Stimulated activated CD4-positive, alpha-beta T cell treated with anti-CD3 and anti-CD28 coated beads, Interleukin-1b, Interleukin-23, amount 100 ng/mL, for 24 hours (primary cell): ENCODE measurements at places on chromosomes 7 and 10.

- DNase-seq = no peak
These were observed 184.4 kb downstream of the GRID1 start for GRCh38 chr10:86182150-86182549.

GRCh38 chr7:17632384-17632783 is 307.9 kb downstream of the SNX13 start:
- DNase-seq = no peak

DNA sequence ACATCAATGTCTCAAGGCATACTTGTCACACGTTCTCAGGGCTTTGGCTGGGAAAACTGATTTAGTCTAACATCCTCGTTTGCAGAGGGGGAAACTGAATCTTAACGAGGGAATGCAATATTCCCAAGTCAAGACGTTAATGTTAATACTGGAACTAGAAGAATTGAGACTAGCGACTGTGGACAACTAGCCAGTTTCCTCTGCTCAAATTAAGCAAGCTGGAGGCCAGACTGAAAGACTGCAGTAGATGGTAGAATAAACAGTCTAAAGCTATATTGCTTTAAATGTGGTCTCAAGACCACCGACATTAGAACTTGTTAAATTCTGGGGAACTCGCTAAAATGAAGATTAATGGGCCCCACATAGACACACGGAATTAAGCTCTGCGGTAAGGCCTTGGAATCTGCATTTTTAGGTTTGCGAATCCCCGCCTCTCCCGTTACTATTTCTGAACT is 639 bp upstream of the TFAM start:
- DNase-seq = no peak

GRCh38 chr10:45442251-45442650 is 68.2 kb downstream of the ALOX5 start:
- no peak for DNase-seq

- DNase-seq = no peak
These were observed 28.6 kb downstream of the DENND11 start for GRCh38 chr7:141673346-141673745.

GRCh38 chr10:31939797-31940708 is 11.4 kb upstream of the ARHGAP12 start:
- DNase-seq = no peak

DNA sequence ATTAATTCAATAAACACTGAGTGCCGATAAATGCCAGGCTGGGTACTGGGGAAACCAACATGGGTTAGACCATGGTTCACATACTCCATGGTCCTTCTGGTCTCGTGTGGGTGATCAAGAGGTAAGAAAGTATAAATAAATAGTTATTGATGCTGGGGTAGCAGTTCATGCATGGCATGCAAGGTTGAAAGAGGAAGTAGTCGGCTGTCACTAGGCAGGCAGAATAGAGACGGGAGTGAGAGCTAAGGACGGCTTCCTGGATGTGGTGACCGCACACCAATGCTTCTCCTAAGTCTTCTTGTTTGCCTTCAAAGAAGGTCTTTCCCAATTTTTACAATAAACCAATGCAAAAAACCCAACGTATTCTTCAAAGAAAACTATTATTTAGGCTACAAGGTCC is 208.6 kb downstream of the ADAM12 start:
- no peak for DNase-seq

- DNase-seq = no peak
These were observed 49.1 kb upstream of the C1QL3 start for GRCh38 chr10:16570731-16571130.

DNA sequence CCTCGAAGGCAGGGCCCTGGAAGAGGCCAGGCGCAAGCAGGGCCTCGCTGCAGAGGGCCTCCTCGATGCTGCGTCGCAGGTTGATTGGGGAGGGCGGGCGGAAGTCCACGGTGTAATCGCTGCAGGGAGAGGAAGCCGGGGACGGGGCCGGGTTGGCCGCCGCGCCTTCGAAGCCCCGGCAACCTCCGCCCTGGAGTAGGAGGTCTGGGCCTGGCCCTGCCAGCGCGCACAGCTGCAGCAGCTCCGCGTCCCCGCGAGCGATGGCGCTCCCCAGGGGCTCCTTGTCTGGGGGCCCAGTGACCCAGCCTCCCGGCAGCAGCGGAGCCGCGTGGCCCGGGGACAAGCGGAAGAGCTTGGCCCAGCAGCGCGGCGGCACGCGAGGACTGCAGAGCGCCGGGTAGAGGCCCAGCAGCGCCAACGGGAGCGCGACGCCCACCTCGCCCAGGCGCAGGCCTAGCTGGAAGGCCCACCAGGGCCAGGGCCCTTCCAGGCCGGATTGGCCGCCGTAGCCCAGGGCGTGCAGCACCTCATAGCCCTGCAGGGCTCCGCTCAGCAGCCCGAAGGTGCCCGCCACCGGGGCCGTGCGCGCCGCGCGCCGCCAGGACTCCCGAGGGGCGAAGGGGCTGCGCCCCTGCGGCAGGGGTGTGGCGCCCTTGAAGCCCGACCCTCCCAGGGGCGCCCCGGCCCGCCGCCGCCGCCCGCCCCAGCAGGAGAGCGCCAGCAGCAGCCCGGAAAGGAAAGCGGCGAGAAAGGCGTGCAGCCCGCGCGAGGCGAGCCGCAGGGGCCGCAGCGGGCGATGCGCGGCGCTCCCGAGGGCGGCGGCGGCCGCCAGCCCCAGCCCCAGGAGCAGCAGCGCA is 7.8 kb upstream of the RBM28 start:
- no peak for DNase-seq

- no peak for DNase-seq
These were observed 19.6 kb upstream of the GOLGA7B start for GRCh38 chr10:97830064-97830463.

DNA sequence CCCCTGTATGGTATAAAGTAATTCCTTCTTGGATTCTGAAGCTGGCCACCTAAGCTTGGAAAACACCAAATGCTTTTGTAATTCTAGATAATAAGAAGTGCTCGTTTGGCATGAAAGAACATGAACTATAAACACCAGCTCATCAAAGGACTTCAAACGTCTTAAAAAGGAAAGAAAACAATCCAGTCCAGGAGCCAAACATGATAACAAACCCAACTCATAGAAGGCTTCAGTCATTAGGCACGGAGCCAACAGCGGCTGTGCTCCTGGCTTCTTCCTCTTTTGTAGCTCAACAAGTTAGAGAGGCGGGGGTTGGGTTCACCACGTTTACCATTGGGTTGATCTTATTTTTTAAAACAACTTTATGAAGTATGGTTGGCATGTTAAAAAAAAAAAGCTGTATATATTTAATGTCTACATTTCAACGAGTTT is 56.4 kb upstream of the ECHDC3 start:
- no peak for DNase-seq

GRCh38 chr10:111211241-111211640 is 134.4 kb downstream of the ADRA2A start:
- DNase-seq = no peak

DNA sequence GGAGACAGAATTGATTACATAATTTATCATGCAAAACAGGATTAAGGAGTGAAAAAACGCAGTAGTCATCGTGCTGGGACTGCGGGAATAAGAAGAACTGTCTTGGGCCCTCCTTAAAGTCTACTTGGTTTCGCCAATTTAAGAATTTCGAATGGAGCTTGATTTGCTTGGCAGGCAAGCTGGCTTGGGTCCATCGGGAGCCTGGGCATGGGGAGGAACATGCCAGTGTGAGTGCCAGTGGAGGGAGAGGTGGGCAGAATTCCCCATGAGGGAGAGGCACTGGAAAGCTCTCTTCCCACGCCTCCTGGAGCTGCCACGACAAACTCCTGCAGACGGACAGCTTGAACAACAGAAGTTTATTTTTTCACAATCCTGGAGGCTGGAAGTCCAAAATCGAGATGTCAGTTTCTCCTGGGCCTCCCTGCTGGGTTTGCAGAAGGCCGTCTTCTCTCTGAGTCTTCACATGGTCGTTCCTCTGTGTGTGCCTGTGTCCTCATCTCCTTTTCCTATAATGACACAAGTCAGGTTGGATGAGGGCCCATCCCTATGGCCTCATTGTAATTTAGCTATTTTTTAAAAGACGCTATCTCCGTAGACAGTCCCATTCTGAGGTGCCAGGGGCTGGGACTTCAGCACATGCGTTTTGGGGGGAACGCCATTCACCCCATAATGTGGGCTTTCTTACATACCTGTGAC is 528.7 kb upstream of the DPP6 start:
- DNase-seq = no peak

DNA sequence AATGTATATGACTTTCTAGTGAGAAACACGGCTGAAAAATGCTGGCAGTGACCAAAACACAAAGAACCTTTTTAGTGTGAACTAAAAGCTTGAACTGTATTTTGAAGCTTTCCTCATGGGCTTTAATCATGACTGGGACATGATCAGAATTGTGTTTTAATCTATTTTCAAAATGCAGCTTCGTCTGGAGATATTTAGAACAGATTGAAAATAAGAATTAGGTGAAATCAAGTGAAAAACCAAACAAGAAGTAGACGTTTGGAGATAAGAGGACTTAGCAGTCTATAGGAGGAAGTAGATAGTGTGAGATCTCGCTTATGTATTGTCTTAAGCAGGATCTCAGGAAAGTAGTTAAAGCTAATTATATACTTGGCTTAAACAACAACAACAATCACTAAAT is 865.4 kb upstream of the MBL2 start:
- no peak for DNase-seq

GRCh38 chr10:112896722-112897121 is 53.3 kb upstream of the TCF7L2 start:
- no peak for DNase-seq

DNA sequence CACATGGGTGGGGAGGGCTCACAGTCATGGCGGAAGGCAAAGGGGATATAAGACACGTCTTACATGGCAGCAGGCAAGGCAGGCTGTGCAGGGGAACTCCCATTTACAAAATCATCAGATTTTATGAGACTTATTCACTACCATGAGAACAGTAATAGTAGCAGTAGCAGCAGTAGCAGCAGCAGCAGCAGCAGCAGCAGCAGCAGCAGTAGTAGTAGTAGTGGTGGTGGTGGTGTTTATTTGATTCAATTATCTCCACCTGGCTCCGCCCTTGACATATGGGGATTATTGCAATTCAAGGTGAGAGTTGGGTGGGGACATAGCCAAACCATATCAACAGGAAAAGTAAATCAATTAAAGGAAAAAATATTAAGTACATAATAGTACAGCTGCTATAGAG is 184.7 kb downstream of the LRMDA start:
- DNase-seq = no peak

DNA sequence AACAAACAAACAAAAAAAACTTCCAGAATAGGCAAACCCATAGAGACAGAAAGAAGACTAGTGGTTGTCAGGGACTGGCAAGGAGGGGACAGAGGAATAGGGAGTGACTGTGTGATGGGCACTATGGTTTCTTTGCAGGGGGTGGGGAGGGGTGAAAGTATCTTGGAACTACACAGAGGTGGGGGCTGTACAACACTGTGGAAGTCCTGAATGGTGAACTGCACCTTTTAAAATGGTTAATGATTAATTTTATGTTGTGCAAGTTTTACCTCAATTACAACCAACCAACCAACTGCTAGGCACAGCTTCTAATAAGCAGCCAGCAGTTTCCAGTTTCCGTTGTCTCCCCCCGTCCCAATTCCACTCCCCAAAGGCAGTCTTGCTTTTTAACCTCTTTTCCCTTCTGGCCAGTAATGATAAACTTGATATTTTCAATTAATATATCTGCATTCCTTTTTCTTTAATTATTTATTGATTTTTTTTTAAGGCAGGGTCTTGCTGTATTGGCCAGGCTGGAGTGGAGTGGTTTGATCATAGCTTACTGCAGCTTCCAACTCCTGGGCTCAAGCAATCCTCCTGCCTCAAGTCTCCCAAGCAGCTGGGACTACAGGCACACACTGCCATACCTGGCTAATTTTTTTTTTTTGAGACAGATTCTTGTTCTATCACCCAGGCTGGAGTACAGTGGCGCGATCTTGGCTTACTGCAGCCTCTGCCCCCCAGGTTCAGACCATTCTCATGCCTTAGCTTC is 46.8 kb downstream of the HIP1 start:
- DNase-seq = no peak

DNA sequence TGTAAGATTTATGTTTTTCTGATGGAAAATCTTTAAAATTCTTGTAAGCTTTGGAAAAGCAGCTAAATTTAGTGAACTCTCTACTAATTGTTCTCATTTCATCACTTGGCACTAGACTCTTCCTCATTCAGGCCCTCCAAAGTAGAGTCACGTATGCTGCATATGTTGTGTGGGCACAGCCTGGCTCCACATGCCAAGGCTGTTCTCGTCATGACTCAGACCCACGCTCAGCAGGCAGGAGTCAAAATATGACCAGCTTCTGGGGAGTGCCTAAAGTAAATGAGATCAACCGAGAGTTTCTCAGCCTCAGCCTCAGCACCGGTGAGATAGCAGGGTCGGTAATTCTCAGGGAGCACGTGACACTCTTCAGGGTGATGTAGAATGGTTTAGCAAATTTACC is 1672.9 kb downstream of the REEP3 start:
- no peak for DNase-seq

- DNase-seq = no peak
These were observed 129.0 kb downstream of the DIP2C start for GRCh38 chr10:560314-560992.
